Cardiac fibroblast (primary cell): ENCODE measurements at places on chromosomes 16 and 17.

DNA sequence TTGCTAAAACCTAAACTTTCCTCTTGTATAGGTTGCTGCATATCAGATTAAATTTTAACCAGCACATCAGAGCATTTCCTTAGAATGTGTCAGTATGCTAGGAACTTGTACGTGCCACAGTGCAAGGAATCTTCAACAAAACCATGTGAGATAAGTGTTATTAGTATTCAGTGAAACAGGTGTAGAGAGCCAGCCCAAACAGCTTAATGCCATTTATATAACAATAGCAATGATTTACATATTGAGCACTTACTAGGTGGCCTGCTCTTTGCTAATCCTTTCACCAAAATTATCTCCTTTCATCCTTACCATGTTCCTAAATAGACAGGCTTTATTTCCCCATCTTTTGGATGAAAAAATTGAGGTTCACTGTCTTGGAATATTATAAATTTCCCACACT, 485.7 kb downstream of the HS3ST4 start:
- no peak for DNase-seq

DNA sequence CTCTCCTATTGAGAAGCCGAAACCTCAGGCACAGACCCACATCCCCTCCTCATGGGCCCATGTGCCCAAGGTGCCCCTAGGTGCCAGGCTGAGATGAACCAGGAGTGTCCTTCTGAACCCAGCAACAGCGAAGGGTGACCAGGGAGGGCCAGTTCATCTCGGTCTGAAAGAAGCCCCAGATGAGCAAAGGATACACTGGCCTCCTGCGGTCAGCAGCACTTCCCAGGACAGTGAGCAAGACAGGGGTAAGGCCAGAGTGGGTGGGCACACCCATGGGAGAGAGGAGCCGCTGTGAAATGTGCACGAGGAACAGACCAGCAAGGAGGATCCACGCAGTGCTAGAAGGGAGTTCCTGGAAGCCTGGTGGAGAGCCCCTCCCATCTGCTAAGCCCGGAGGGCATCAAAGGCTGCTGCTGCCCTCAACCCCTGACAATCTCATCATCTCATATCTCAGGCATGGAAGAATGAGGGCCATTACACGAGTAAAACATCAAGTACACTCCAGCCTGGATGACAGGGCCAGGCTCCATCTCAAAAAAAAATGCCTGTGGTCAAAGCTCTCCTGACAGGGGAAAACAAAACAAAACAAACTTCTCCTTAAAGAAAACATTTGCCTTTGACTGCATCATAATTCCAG, 3.3 kb upstream of the HBZ start:
- peak; percentile 38 for DNase-seq

- DNase-seq = peak; percentile 45
Observed at GRCh38 chr16:47644661-47645060, 183.5 kb downstream of the PHKB start.

GRCh38 chr17:33952425-33952824, 302.7 kb upstream of the CCL2 start:
- DNase-seq = no peak

DNA sequence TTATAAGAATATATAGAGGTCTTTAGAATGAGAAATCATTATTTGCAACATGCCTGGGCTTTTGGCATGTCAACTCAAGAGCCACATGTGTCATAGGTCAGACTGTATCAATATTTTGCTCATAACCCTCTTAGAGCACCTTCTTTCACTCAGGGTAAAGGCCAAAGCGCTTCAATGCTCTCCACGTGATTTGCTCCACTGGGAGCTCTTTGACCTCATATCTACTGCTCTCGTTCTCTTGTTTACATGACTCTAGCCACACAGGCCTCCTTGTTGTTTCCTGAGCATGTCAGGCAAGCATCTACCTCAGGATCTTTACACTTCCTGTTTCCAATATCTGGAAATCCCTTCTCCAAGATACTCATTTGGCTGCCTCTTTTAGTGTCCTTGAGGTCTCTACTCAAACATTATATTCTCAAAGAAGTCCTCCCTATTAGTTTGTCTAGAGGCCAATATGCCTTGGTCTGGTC, 148.4 kb downstream of the TOX3 start:
- DNase-seq = no peak

- DNase-seq = peak; percentile 21
Observed at GRCh38 chr16:4859190-4859899, 12.1 kb downstream of the UBN1 start.

DNA sequence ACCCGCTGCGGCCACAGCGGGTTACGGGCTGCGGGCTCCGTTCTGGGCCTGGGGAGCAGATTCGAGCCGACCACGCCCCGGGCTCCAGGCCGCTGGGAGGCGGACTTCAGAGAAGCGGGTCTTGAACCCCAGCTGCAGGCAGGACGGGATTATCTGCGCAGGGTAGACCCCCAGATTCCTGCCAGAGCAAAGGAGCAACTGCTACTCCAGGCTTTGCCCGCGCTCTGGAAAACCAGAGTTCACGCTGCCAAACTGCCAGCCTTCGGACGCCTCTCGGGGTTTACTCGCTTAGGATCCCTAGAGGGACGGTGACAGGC, 301 bp upstream of the ULK2 start:
- no peak for DNase-seq

- DNase-seq = no peak
Observed at GRCh38 chr17:278055-278675, 74.4 kb downstream of the RPH3AL start.

- no peak for DNase-seq
Observed at GRCh38 chr16:83793179-83793578, 14.6 kb upstream of the HSBP1 start.

GRCh38 chr16:3520841-3521240, 20.0 kb downstream of the CLUAP1 start:
- no peak for DNase-seq

DNA sequence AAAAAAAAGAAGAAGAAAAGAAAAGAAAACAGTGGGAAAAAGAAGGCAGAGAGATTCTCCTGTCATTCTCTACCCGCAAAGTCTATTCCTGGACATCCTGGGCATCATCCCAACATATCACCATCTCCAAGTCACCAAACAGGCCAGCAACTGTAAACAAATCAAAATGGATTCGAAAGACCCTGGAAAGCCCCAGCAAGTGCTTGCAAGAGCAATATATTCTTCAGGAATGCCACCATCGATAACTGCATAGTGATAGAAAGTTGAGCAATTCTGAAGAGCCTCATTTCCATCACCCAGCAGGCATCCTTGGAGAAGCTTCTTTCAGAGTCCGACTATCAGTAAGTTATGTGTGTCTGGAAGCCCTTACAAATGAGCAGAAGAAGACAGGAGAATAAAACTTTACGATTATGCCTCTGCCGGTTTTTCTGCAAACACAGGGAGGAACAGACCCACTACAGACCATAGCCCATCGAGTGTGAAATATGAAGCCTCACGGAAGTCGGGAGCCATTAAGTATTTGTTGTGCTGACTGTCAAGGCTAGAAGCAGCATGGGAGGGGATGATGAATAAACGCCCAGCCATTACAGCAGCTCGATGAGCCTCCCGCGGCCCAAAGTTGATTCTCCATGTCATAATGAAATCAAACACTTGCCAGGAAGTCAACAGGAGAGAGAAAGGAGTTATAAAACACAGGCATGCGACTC, 64.5 kb upstream of the SEC14L1 start:
- peak; percentile 11 for DNase-seq

DNA sequence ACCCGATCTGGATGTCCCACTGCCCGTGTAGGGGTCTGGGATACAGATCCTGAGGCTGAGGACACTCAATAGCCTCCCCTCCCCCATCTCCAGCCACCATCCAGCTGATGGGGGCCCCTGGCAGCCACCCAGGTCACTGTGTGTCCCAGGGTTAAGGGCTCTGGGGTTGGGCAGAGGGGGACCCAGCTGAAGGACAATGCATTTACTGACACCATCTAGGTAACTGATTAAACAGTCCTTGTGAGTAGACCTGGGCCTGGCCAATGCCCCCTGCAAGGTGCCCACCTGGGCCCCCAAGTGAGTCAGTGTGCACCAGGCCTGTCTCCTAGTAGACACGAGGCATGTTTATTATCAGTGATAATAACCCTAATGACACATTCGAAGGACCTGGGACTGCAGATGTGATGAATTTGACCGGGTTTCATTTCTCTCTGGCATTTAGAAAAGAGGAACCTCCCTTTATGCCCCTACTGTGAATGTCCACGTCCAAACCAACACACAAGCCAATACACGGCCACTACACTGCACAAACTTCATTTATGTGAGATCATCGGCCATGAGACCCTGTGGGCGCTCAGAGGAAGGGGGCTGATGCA, 261.9 kb upstream of the FOXF1 start:
- no peak for DNase-seq

DNA sequence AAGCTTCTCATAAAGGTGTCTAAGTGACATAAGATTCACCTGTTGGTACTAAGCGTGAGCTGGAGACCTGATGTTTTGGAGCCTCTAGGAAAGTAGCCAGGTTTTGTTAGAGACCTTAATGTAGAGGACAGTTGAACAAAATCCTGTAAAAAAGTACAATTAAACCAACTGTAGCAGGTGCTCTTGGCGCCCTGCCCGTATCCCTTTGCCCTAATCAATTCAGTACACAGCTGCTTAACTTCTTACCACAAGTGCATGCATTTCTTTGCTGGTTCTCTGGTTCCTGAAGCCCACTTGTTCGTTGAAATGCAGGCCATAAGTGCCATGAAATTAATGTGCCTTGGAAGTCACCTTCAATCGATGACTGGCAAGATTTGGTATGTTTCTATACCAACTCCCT, 24.4 kb downstream of the GLP2R start:
- no peak for DNase-seq

DNA sequence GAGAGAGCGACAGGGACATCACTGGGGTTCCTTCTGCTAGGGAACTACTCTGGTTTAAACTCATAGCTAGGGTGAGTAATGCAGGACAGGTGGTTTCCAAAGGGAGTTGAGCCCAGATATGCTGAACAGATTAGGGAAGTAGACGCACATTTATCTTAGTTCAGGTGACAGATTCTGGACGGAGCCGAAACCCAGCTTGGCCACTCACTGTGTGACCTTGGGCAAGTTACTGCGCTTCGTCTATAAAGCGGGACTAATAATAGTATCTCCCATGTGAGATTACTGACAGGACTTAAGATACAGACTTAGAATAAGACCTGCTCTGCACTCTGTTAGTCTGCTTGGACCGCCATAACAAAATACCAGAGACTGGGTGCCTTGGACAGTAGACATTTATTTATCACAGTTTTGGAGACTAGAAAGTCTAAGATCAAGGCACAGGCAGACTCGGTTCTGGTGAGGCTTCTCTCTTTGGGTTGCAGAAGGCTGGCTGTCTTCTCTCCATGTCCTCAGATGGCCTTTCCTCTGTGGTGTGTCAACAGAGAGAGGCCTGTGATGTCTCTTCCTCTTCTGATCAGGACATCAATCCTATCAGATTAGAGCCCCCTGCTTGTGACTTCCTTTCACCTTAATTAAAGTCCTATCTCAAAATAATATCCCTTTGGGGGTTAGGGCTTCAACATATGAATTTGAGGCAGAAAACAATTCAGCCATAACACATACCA, 12.1 kb downstream of the SCNN1G start:
- no peak for DNase-seq

- DNase-seq = no peak
Observed at GRCh38 chr16:30829130-30830071, 42.4 kb upstream of the ZNF629 start.

- DNase-seq = no peak
Observed at GRCh38 chr17:59370593-59371299, 39.3 kb downstream of the YPEL2 start.

- DNase-seq = no peak
Observed at GRCh38 chr17:7261379-7262191, 693 bp downstream of the CLDN7 start.

GRCh38 chr16:77898671-77899211, 110.4 kb downstream of the VAT1L start:
- no peak for DNase-seq

DNA sequence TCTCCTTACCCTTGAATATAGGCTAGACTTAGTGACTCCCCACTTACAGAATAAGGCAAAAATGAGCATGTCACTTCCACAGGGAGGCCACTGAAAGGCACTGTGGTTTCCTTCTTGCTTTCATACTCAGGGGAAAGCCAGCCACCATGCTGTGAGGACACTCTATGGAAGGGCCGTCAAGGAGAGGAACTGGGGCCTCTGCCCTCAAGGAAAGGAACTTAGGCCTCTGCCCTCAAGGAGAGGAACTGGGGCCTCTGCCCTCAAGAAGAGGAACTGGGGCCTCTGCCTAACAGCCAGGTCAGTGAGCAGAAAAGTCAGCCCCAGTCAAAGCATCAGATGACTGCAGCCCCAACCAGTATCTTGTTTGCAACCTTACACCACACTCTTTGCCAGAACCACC, 30.1 kb downstream of the VPS35 start:
- DNase-seq = no peak

DNA sequence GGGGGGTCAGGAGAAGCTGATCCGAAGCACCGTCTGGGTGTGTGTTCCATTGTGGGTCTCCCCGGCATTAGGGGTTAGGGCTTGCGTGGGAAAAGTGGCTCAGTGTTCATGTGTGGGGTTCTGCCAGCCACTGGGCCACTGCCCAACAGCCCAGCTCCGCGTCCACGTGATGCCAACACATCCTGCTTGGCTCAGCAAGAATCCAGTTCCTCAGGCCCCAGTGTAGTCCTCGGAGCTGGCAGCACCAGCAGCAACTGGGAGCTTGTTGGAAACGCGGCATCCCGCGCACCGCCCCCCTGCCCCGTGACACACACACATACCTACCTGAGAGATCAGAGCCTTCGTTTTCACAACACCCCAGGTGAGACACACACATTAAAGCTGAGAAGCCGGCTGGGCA, 18.9 kb downstream of the LGALS9 start:
- no peak for DNase-seq

DNA sequence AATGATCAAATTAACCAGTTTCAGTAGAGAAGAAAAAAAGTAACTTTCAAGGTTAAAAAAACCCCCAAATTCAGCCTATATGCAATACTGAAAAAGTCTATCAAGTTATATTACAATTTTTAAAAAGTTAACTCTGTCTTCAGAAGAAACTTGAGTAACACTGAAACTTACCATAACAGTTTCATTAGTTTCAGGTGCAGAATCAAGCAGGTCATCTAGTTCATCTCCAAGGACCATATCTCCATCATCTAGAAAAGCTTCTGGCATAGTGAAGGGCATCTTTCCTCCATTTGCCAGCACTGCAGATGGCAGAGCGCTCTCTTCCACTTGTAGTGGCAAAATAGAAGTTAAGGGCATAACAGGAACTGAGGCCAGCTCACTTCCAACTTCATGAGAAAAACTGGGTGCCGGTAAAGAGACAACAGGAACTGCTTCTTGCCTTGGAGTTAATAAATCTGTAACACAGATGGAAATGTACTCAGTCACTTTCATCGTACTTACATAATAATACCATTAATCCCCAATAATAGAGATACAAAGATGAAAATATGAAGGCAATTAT, 22.9 kb downstream of the ZC3H7A start:
- no peak for DNase-seq

GRCh38 chr17:3893003-3893719, at the start of gene CAMKK1:
Gene CAMKK1, minus strand, starts transcription at chr17:3893053. Its CDS starts 7,366 bp downstream, at chr17:3885687.
- DNase-seq = peak; percentile 84

DNA sequence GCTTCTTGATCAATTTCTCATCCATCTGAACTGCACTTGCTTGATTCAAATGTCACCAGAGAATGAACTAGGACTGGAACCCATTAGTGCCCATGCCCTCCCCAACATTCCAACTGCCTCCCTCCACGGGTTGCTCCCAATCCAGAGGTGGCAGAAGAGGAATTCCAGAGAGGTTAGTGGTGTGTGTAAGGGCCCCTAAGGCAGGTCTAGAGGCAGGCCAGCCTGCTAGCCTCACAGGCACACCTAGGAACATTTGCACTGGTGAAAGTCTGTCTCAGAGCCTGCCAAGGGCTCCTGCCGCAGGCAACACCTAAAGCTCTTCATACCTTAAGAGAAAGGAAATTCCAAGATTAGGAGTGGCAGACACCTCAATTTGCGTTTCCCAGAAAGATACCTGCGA, 21.2 kb upstream of the CMTM4 start:
- no peak for DNase-seq
